ENCODE measurements at places on chromosomes 1 and 21.

GRCh38 chr1:202638019-202638700, 72.1 kb downstream of the SYT2 start:
- no peak for DNase-seq

DNA sequence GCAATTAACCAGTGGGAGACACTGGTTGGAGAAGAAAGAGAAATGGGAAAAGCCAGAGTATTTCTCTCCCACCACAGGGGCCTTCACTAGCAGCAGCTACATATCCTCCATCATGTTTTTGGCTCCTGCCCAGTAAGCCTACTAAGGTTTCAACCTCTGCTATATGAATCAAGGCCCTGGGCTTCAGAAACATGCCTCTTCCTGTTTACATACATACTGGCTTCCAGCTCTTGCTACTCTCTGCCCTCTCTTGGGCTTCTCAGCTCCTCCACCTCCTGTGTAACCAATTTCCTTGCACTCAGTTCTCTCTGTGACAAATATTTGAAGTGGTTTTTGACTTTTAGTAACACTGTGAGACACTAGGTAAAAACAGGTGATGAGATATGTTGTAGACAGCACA, 80.8 kb downstream of the LRRC7 start:
- DNase-seq = peak; percentile 0

DNA sequence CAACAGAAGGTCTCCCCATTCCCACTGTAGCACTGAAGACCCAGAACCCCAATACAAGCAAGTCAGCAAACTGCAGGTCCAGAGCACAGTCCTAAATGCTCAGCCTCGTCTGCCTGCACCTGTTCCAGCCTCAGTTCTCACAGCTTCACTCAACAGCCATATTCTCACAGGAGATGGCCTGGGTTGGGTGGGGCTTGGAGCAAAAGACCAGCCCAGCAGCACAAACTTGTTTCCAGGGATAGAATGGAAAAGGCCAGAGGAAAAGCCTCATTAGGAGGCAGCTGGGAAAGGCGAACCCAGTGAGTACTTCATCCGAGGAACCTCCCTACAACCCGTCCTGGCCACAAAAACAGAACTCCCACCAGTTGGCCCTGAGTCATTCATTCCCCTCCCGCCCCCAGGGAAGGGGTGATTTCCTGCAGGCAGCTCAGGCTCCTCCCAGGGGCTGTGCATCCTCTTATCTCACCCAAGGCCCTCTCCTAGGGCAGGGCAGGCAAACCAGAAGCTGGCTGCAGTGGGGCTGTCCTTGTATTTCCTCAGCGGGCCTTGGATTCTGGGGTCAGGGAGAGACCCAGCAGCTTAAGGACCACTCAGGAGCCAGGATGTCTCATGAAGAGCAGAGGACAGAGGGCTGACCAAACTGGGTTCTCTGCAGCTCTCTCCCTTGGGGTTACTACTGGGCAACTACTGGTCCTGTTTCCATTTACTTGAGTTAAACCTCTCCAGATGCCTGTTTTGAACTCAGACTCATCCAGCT, 7.4 kb upstream of the MPL start:
- DNase-seq = peak; percentile 17

GRCh38 chr1:169904834-169905233, 11.1 kb upstream of the SCYL3 start:
- DNase-seq = no peak

DNA sequence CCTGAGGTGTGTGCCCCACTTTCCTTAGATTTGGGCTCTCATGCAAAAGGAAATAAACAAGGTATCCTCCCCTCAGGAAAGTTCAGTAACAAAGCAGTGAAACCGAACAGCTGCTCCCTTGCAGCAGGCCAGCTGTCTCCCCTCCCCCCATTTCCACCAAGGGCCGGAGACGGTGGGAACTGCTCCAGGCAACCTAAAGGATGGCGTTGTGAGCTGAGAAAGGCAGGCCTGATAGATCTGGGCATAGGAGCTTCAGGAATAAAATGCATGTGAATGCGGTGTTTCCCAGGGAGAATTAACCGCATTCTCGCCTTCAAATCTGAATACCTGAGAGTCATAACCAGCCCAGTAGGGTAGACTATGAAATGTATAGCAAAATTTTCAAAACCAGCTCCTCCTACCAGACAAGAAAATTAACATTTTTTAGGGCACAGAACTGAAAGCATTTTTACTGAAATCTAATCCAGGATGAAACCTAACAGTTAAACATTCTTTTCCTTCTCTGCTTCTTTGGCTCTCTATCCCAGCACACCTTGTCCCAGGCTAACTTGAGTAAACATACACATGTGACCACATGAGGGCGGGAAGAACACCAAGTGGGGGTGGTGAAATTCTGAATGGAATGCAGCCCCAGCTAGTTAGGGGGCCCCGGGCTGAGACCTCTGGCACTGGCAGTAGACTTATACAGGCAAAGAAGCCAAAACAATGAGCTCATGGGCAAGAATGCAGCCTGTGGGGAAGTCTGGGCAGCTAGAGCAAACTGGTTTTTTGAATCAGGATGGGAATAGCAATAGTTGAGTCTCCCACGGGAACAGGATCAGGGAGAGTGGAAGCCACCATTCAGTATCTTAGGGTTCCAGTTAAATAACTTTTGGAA, 11.5 kb downstream of the MCL1 start:
- no peak for DNase-seq

- no peak for DNase-seq
Observed at GRCh38 chr1:25474439-25475047, 43.8 kb downstream of the MACO1 start.

- DNase-seq = no peak
Observed at GRCh38 chr1:175150596-175151319, 41.8 kb downstream of the KIAA0040 start.

GRCh38 chr1:27163093-27163492, 8.2 kb upstream of the SLC9A1 start:
- no peak for DNase-seq

GRCh38 chr1:243801378-243801777, 48.7 kb downstream of the AKT3 start:
- no peak for DNase-seq

GRCh38 chr1:39103328-39104157, 77.4 kb downstream of the NDUFS5 start:
- no peak for DNase-seq

DNA sequence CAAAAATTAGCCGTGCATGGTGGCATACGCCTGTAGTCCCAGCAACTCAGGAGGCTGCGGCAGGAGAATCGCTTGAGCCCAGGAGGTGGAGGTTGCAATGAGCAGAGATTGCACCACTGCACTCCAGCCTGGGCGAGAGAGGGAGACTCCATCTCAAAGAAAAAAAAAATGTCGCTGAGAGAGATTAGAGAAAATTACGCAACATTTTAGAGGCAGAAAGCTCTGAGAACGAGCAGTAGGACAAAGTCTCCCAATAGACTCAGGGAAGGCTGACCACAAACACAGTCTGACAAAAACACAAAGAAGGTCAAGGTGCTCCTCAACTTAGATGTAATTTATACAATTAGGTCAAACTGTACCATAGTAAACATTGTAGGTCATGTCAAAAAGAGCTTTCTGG, 367.6 kb upstream of the ZRANB2 start:
- DNase-seq = no peak

GRCh38 chr1:55444667-55445066, 229.5 kb upstream of the USP24 start:
- DNase-seq = no peak

GRCh38 chr1:228963795-228964177, 228.5 kb downstream of the RHOU start:
- no peak for DNase-seq

- DNase-seq = no peak
Observed at GRCh38 chr21:42172596-42173483, 46.1 kb upstream of the ABCG1 start.

GRCh38 chr1:66286307-66286706, 247.6 kb upstream of the SGIP1 start:
- no peak for DNase-seq

DNA sequence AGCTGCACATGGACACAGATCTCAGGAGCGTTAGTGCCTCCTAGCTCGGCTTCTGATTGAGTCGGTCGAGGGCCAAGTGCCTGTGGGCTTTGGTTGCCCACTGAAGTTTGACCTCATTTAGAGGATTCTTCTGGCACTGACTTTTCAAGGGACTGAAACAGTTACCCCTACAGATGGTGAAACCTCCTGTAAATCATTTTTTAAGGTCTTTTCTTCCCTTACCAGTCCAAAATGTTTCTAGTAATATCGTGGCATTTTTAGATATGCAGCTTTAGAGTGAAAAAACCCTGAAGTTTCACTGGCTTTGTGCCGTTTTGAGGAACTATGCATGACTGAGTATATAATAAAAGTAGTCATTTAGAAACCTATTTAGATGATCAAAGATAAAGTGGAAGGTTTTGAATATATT, 34.7 kb upstream of the L1TD1 start:
- DNase-seq = no peak

GRCh38 chr1:111769517-111770146, 13.9 kb downstream of the DDX20 start:
- no peak for DNase-seq

DNA sequence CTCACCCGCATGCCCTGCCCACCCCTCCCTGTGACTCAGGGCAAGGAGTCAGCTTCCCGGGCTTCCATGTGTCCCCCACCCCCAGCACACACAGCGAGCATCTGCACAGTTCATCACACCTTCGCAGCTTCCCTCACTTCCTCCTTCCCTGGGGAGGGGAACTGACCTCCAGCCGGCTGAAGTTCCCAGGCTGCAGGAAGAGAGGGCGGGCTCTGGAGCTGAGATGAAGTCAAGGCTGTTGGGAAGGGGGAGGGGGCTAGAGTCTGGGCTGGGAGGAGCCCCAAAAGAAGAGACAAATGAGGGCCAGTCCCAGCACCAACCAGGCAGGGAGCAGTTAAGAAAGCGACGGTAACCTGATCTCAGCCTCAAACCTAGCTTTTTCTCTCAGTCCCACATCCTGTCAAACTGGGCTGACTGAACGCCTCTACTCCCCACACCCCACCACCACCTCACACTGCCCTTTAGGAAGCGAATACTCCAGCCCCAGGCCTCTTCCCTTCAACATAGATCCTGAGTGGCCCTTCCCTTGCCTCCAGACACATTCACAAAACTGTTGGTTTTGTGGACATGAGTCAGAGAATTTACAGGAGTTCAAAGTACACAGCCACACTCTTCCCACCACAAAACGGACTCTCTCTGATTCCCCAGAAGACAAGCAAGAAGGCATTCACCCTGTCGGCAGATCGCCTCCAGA, 1.8 kb downstream of the RHOC start:
- DNase-seq = no peak

DNA sequence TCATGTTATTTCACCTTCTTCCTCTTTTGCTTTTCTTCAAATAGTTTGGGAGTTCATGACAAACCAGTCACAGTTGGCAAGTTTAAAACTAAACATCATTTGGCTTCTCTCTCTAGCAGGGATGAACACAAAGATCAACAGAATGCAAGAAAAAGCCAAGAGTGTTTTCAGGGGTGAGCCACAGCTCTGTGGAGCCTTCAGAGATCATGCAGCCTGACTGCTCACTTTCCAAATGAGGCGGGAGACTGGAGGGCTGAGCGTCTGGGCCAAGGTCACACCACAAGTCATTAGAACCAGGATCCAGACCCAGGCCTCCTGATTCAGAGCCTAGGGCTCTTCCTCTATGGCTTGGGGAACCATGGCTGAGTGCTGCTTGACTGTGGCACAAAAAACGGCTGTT, 2.7 kb downstream of the DPT start:
- no peak for DNase-seq

- DNase-seq = no peak
Observed at GRCh38 chr1:225559326-225559725, 93.6 kb downstream of the ENAH start.

DNA sequence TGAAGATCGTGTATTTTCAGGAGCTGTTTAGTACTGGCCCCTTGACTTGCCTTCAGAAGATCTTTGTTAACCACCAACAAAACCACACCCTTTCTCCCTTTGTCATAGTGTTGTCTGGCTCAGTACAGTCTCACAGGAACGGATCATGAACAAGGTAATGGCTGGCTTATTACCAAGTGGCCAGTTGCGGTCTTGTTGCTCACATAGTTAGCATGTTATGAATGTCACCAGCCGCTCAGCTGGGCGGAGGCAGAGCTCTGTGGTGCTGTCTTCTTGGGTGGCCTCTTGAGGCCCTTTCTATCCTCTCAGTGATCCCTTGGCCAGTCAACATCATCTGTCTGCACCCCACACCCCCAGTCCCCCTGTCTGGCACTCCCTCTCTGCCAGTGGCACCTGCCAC, 21.4 kb downstream of the CNIH3 start:
- no peak for DNase-seq

DNA sequence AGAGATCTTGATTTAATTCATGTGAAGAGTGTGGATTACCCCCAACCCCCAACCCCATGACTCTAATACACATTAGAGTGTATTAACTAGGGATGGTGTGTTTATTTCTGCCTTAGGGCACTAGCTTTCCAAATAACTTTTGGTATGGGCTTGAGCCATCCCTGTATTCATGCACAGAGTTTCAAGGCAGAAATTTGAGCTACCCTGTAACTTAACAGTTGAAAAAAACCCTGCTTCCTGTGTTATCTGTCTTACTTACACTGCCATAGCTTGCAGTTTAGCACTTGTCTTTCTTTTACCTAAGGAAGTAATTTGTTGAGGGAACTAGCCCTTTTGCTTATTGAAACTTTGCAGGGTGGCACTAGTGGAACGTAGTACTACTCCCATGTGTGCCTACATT, 6.3 kb downstream of the SRSF11 start:
- no peak for DNase-seq

DNA sequence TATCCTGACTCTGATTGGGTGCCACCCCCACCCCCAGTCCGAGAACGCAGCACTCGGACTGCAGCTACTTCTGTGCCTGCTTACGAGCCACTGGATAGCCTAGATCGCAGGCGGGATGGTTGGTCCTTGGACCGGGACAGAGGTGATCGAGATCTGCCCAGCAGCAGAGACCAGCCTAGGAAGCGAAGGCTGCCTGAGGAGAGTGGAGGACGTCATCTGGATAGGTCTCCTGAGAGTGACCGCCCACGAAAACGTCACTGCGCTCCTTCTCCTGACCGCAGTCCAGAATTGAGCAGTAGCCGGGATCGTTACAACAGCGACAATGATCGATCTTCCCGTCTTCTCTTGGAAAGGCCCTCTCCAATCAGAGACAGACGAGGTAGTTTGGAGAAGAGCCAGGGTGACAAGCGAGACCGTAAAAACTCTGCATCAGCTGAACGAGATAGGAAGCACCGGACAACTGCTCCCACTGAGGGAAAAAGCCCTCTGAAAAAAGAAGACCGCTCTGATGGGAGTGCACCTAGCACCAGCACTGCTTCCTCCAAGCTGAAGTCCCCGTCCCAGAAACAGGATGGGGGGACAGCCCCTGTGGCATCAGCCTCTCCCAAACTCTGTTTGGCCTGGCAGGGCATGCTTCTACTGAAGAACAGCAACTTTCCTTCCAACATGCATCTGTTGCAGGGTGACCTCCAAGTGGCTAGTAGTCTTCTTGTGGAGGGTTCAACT, 2.1 kb downstream of the RBM15 start:
- DNase-seq = no peak

DNA sequence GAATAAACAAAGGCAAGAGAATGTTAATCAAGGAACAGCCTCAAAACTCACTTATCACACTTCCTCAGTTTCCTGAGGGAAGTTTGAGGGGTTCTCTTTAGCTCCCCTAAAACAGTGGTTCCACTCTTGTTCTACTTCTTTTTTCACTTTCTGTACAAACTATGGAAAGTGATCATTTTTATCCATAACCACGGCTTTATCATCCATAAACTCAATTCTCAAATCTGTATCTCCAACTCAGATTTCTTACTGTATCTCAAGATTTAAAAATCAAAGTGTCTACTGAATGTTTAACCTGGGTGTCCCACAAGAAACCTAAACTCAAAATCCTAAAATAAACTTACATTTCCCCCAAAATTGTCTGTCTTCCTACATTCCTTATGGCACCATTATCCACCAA, 3.9 kb downstream of the PFDN2 start:
- no peak for DNase-seq

All from stimulated activated CD4-positive, alpha-beta T cell treated with anti-CD3 and anti-CD28 coated beads, TNF-alpha, amount 100 ng/mL, for 4 hours (primary cell).